RWPE1 (cell line): ENCODE measurements at places on chromosomes 6 and 20.

GRCh38 chr6:15266423-15266996 is 20.6 kb downstream of the JARID2 start:
- DNase-seq, result no peak

DNA sequence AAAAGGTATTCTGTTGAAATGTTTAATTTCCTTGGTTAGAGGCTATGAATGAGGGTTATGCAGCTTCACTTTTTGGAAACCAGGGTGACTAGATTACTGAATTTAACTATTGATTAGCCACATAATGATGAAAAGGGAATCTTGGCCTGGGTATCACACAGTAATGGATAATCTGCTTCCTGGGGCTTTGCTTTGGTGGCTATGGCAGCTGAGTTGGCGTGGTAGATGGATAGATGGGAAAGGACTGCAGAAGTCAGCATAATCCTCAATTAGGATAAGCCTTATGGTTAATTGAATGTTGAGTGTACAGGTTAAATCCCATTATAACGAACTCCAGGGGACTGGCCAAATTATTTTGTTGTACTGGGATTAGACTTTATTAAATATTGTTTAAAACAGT is 5.2 kb downstream of the NCOA3 start:
- no peak for DNase-seq

GRCh38 chr6:12280902-12281301 is 9.3 kb upstream of the EDN1 start:
- no peak for DNase-seq

DNA sequence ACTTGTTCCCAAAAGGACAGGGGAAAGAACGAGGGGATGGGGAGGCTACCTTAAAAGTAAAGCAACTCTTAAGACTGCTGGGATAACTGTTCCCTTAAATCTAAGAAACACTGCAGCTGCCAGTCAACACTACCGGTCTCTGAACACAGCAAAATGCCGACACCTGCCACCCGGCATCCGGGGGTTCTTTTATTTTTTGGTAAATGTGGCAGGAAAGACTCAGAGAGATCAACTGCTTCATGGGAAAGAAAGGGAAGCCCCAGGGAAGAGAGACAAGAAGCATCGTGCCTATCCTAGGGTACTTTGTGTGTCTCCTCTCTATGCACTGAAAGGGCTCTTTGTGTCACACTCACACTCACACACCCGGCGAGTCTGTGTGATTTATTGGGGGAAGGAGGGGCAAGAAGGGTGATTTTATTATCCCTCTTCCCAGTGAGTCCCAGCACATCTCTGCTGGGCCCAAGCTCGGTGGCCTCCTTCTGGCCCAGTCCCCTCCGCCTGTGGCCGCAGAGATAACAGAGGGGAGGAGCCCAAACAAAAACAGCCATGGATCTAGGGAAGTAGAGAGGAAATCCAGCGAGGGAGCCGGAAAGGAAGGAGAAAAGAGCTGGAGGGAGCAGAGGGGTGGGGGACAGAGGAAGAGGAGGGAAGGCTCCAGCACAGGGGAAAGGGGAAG is 1.4 kb downstream of the FYN start:
- DNase-seq, result no peak

DNA sequence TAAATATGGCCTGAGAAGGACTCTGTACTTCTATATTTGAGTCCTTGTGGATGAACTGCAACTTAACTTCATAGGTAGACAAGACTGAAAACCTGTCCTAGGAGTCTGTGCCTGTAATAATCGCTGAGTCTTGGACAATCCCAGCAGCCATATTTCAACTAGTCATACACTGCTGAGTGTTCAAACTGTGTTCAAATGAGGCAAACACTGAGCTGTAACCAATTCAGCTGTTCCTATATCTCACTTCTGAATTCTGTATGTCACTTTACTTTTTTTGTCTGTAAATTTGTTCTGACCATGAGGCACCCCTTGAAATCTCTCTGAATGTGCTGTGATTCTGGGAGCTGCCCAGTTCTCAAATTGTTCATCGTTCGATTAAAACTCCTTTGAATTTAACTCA is 72.4 kb downstream of the FOXF2 start:
- no peak for DNase-seq

DNA sequence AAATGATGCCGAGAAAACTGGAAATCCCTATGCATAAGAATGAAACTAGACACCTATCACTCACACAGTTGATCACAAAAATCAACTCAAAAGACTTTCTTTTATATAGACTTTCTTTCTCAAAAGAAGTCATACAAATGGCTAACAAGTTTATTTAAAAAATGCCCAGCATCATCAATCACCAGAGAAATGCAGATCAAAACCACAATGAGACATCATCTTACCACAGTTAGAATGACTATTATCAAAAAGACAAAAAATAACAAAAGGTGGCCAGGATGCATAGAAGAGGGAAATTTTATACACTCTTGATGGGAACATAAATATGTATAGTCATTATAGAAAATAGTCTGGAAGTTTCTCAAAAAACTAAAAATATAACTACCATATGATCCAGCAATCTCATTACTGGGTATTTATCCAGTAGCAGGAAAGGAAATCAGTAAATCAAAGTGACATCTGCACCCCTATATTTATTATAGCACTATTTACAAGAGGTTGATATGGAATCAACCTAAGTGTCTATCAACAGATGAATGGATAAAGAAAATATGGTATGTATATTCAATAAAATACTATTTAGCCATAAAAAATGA is 3.4 kb upstream of the RNF217 start:
- DNase-seq, result no peak

- no peak for DNase-seq
These were observed 67.9 kb upstream of the BMP5 start for GRCh38 chr6:55943329-55943728.

GRCh38 chr6:118758946-118759345 is 107.6 kb upstream of the CEP85L start:
- no peak for DNase-seq

- no peak for DNase-seq
These were observed 30.4 kb upstream of the CD93 start for GRCh38 chr20:23116311-23117089.

GRCh38 chr6:148563066-148563465 is 183.8 kb upstream of the UST start:
- DNase-seq, result no peak

DNA sequence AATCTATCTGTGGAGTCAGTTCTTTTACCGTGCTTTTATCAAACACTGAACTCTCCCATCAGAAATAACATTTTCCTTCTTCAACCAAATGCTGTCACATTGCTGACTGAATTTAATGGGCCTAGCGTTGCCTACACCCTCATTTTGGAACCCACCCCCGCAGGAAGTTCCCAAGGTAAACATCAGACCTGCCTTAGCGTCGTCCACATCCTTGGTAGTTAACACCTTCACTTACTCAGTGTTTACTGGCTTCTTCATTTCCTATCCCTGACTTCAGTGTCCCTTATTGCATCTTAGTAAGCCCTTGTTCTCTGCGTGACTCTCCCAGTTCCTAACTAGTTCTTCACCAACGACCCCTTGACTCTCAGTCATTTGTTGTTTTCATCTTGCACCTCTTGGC is 491.4 kb upstream of the SOX4 start:
- DNase-seq, result no peak

DNA sequence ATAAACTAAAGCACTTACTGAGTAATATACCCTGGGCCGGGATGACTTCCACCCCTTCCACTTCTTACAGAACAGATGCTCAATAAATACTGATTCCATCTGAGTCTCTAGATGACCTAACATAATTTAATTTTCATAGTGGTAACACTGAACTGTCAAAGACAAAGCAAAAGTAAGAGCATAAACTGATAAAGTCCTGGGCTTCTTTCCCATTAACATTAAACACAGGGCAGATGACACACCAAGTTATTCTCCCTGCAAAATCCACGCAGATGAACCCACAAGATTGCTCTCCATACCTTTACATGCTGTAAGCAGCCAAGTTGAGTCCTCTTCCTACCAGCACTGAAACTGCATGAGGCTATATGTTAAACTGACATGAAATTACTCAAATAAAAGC is 27.1 kb downstream of the AGPAT4 start:
- no peak for DNase-seq
